Stomach (tissue), 19 donors: ENCODE measurements at places on chromosomes 16 and 17. TPM values are rescaled to one million over a fixed set of nuclear protein-coding genes. Genes with fewer than 3 reads are reported as not detected.

The CBX8 gene
- 0.76 TPM for polyA plus RNA-seq

The RUNDC1 gene
- polyA plus RNA-seq, result 6.6 TPM

The SHCBP1 gene
- polyA plus RNA-seq, result 1.7 TPM

The NPW gene
- 1.6 TPM for polyA plus RNA-seq

The ITGAL gene
- 1.2 TPM for polyA plus RNA-seq

The TAC4 gene
- polyA plus RNA-seq, result not detected

The CYGB gene
- 101 TPM for polyA plus RNA-seq

The ESRP2 gene
- polyA plus RNA-seq, result 21.5 TPM

The NOD2 gene
- 0.56 TPM for polyA plus RNA-seq

The UBALD2 gene
- 37.2 TPM for polyA plus RNA-seq

The C17orf100 gene
- polyA plus RNA-seq, result 1.7 TPM

The NFATC2IP gene
- polyA plus RNA-seq, result 10.4 TPM

The CCDC200 gene
- not detected for polyA plus RNA-seq

The CHAD gene
- polyA plus RNA-seq, result 8.5 TPM

The HOXB4 gene
- polyA plus RNA-seq, result 4.6 TPM

The CLCN7 gene
- 27.3 TPM for polyA plus RNA-seq

The VASN gene
- polyA plus RNA-seq, result 7.2 TPM

The NPIPA8 gene
- polyA plus RNA-seq, result 13.9 TPM

The GRIN2C gene
- not detected for polyA plus RNA-seq

The EVPLL gene
- polyA plus RNA-seq, result not detected

The SHBG gene
- 0.37 TPM for polyA plus RNA-seq

The NPIPB6 gene
- 1.8 TPM for polyA plus RNA-seq

The TBC1D3C gene
- not detected for polyA plus RNA-seq

The MYL4 gene
- 1.5 TPM for polyA plus RNA-seq

The GP2 gene
- polyA plus RNA-seq, result 6.7 TPM

The CDYL2 gene
- polyA plus RNA-seq, result 1.7 TPM

The KRTAP2-1 gene
- polyA plus RNA-seq, result not detected
